ENCODE measurements at places on chromosomes 13 and 19.

- DNase-seq, result no peak
Observed at GRCh38 chr13:25980255-25980654, 71.6 kb downstream of the SHISA2 start.

- no peak for DNase-seq
Observed at GRCh38 chr19:46411925-46412649, 1.3 kb downstream of the CCDC8 start.

- no peak for DNase-seq
Observed at GRCh38 chr13:80086304-80086721, 254.6 kb downstream of the SPRY2 start.

DNA sequence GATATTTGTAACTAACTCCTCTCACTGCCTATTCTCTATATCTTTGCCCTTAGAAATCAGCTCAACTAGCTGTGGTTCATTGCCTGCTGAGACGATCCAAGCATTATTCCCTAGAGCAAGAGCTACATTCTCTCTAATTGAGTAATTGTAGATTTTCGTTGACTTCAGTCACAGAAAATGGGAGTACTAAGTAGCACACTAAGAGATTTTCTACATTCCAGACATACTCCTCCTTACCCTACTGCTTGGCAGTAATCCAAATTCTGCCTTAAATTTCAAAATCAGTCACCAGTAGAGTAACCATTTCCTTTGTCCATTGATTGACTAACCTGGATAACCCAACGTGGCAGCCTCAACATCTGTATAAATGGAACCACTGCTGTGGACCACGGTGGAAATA, 1786.8 kb downstream of the SLITRK5 start:
- no peak for DNase-seq

DNA sequence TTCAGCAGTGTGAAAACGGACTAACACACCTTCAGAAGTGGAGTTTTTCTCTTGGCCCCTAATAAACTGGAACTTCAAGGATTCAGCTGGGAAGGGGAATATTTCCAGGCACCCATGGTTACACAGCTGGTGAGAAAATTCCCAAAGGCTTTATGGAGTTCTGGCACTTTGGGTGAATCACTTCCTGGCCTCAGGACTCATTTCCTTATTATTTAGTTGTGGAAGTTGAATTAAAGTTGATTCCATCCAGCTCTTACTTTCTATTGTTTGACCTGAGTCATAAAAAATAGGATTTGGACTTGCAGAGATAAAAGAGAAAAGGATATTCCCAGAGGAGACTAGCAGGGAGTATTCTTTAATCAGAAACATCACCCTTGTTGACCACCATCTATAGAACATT, 882.1 kb downstream of the UQCRFS1 start:
- no peak for DNase-seq

GRCh38 chr13:94974015-94974951, 261.9 kb upstream of the SOX21 start:
- DNase-seq, result no peak

- DNase-seq, result no peak
Observed at GRCh38 chr13:110109140-110109783, 197.7 kb downstream of the COL4A1 start.

GRCh38 chr19:48424694-48425219, 21.0 kb upstream of the GRWD1 start:
- no peak for DNase-seq

DNA sequence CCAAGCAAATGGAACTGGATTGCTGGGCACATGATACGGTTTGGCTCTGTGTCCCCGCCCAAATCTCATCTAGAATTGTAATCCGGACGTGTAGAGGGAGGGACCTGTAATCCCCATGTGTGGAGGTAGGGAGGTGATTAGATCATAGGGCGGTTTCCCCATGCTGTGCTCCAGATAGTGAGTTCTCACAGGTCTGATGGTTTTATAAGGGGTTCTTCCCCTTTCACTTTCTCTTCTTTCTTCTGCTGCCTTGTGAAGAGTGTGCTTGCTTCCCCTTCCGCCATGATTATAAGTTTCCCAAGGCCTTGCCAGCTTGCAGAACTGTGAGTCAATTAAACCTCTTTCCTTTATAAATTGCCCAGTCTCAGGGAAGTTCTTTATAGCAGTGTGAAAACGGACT, 32.6 kb upstream of the MTIF3 start:
- no peak for DNase-seq

DNA sequence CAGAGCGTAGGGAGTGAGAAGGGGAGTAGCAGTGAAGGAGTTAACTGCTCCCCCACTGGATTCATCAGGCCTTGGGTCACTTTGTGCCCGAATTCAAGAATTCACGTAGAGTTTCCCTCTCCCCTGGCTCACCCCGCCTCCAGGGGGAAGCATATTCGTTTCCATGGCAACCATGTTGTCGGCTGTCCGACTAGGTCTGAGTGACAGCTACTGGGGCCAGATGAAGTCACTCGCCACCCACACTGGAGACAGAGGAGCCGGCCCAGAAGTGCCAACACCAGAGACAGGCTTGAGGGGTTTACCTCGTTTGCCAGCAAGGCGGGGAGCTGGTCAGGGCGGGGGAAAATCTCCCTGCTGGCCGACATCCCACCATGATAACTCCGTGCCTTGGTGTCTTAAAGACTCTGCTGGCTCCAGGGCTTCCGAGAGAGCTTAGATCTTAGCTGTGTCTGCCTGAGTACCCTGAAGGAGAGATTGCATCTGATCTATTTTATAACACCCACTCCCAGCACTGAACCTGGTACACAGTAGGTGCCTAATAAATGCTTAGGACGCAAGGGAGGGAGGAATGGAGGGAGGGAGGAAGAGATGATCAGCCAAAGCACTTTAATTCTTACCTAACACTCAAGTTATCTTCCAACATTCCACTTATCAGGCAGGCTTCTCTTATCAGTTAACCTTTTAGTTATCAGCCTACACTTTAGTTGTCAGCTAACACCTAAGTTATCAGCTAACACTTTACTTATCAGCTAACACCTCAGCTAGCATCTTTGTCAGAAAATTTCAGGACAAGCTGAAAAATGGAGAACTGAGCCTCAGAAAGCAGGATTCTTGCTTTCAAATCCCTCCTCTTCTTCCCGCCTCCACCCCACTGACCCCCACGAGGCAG, 57.2 kb upstream of the ZNRF4 start:
- DNase-seq, result no peak

DNA sequence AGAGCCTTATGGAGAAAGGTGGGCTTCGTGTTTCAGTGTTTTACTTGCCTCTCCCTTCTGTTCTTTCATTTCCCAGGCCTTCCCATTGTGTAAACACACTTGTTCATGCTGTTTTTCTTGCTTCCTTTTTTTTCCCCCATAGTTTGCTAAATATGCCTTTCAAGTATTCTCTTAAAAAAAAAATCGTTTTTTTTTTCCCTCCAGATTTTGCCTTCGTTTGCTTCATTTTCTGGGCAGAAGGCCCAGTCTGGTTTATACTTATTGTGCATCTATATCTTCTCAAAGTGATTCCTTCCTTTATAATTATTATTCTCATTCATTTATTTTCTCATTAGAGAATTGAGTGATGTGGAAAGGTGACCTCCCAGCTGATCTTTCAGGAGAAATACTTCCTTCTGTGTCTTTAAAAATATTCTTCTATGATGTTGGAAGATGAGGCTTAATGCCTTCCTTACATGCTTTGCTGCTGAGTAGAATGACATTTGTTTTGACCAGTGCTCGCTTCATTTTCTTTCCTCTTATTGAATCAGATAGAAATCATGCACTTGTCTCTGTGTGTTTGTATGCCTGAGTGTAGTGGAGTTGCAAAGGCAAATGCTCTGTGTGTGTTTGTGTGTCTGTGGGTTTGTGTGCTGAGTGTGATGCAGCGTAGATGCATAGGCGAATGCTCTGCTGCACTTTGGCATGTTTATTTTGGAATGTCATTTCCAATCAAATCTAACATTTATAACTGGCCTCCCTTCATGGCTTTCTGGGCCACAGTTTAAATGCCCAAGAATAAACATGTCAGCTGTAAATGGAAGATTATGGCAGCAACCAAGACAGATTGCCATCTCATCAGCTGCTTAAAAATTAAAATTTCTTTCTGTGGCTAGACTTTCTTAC, 591.4 kb downstream of the FGF9 start:
- DNase-seq, result no peak

GRCh38 chr13:100517728-100518127, 70.9 kb downstream of the GGACT start:
- DNase-seq, result no peak

DNA sequence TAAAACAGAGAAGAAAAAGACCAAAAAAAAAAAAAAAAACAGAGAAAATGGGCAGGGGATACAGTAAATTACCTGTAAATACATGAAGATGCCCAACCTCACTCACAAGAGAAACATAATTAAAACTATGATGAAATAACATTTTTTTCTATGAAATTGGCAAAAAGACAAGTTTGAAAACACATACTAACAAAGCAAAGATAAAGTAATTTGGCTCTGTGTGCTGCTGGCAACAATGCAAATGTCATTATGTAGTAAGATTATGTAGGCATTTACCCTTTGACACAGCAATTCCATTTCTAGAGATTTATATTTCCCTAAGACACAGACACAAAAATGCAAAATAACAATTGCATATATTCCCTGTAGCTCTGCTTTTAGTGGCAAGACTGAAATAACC, 20.2 kb downstream of the ZC3H13 start:
- no peak for DNase-seq

GRCh38 chr19:2799273-2800020, 14.1 kb downstream of the THOP1 start:
- DNase-seq, result no peak

DNA sequence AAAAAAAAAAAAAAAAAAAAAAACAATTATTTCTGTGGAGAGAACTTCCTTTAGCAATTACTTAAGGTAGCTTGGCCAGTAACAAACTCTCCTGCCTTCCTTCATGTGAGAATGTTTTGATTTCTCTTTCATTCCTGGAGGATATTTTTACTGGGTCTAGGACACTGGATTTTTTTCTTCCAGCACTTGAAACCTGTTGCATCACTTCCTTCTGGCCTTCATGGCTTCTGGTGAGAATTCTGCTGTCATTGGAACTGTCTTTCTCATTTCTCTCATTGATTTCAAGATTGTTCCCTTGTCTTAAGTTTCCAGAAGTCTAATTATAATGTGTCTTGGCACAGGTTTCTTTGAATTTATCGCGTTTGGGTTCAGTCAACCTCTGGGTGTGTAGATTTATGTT, 19.3 kb upstream of the RAB20 start:
- DNase-seq, result no peak

DNA sequence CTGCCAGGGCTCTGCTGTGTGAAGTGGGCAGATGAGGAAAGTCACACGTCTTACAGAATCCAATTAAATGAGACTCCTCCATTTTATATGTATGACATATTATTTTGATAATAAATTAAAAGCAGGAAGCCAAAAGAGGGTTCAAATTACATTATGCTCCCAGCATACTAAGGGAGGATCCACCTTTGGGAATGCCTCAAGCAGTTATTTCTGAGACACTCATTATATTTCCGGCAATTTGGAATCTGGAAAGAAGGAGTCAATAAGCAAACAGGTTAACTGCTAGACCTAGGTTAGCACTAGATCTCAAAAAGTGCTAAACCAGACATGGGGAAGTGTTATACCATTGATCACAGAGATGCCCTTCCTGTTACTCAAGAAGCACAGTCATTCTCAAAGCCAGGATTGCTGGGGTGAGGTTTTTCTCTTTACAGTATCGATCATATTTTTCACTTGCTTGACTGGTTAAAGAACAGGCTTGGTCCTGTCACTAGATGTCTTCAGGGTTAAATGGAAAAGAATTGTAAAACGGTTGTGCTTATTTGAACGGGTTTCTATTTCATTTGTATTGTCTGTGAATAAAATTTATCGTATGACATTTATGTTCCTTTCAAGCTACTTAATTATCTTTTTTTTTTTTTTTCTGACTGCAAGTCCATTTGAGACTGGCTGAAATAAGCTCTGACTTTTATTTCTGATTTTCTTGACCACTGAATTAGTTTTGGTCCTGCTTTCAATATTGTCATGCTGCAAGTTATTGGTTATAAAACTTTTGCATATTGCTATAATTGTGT, 523.2 kb downstream of the KLF12 start:
- DNase-seq, result no peak

- no peak for DNase-seq
Observed at GRCh38 chr13:46906405-46906804, 9.6 kb upstream of the HTR2A start.

DNA sequence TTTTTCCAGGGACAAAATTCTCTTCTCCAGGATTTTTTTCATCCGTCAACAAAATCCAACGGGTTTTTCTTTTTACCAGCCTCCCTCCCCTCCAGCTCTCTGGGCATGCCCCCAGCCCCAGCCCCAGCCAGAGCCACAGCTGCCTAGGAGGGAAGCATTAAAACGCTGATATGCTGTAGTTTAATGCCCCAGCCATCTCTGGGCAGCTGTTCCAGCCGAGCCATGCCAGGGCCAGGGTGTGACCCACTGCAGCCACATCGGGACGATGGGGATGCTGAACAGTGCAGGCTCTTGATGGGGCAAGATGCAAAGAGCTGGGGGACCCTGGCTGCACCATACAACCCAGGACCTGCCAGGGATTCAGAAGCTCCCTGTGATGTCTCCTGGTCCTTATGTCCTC, 32.1 kb downstream of the TSHZ3 start:
- DNase-seq, result no peak

- DNase-seq, result no peak
Observed at GRCh38 chr13:38395497-38395788, 45.8 kb downstream of the UFM1 start.

DNA sequence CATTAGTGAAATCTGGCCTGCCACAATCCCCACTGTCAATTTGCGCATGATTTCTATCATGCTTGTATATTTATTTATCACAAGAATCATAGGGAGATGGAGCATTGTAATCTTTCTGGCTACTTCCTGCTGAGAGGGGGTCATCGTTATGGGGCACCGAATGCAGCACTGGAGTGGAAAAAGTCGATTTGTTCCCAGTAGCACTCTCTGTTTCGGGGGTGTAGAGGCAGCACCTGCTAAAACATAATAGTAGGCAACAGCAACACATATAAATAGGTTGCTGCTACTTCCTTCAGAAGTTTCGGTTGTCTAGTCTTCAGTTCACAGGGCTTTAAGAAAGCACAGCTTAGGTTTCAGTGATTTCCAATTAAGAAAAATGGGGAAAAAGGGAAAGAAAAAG, 23.4 kb upstream of the CEACAM21 start:
- DNase-seq, result no peak

- no peak for DNase-seq
Observed at GRCh38 chr19:41411968-41412265, 14.3 kb downstream of the BCKDHA start.

DNA sequence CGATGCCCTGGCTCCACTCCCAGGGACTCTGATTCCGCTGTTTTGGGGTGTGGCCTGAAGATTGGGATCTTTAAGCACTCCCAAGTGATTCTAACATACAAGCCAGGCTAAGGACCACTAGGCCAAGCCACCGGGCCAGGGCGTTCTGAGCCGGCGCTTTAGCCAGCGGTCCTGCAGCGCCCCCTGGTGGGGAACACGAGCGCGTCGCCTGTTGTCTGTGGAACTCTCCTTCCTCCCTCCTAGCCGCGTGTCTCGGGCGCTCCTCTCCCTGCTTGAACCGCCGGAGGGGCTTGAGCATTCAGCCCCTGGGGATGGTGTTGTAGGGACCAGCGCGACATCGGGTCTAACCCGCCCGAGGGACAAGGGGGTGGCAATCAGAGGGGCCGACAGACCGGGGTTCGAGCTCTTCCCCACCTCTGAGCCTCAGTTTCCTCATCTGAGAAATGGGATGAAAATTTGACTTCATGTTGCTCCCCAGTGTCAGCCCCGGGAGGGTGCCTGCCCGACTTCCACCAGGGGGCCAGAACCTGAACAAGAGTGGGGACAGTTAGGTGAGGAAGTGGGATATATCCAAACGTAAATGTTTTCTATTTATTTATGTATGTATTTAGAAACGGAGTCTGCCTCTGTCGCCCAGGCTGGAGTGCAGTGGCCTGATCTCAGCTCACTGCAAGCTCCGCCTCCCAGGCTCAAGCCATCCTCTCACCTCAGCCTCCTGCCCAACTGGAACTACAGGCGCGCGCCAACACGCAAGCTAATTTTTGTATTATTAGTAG, 18.0 kb upstream of the PNMA8B start:
- peak; percentile 94 for DNase-seq

Measured in esophagus muscularis mucosa (tissue), 4 donors.